Sigmoid colon (tissue), 7 donors: ENCODE measurements at places on chromosomes 2 and 18. TPM values are rescaled to one million over a fixed set of nuclear protein-coding genes. Genes with fewer than 3 reads are reported as not detected.

HOXD13 gene
- total RNA-seq, result 34.7 TPM

SLC4A5 gene
- 2.1 TPM for total RNA-seq

CELF4 gene
- total RNA-seq, result 4.6 TPM

- DNase-seq, result no peak
Measured at GRCh38 chr2:241339839-241340630, 16.1 kb upstream of the FARP2 start.

- DNase-seq, result peak; percentile 40
Measured at GRCh38 chr2:1514391-1515072, 101.3 kb downstream of the TPO start.
